ENCODE measurements at places on chromosomes 2 and 18. TPM values are rescaled to one million over a fixed set of nuclear protein-coding genes. Genes with fewer than 3 reads are reported as not detected.
A peak's percentile ranks its signal among the peaks of the same experiment; 100 is the strongest.

DNA sequence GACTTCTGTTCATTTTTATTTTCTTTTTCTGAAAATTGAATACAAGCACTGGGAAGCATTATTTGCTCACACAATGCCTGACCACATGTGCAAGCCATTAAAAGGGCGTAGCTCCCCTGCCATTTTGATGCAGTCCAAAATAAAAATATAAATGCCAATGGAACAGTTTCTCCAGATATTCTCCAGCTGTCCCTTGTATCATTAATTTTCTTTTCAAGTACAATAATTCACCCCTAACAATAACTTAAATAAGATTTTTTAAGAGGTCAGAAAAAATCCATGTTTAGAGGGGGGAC, 168.0 kb downstream of the TMEFF2 start:
- no peak for DNase-seq

- DNase-seq, result no peak
Measured at GRCh38 chr2:20231159-20231558, 6.2 kb upstream of the SDC1 start.

DNA sequence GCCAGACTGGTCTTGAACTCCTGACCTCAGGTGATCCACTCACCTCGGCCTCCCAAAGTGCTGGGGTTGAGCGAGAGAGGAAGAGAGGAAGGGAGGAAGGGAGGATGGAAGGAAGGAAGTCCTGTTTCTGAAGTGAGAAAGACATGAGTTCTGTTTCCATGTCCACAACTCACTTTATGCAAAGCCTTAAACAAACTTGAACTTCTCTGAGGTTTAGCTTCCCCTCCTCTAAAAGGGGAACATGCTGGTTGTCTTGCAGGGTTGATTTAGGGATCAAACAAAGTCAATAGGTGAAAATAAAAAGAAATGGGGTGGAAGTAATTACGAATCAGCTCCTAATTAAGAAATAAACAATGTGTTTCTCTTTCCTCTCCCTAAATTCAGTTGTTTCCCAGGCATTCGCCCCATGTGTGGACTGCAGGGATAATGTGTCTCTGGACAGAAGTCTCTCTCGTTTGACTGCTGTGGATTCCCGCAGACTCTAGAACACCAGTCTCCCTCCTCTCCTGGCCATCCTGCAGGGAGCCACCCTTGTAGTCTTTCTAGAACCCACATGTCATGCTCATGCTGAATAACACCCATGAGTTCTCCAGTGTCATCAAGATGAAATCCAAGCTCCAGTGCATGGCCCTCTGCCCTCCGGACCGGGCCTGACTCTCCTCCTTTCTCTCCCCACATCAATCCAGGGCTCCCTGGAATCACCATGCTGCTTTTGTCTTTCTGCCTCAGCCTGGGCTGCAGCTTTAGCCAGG, 229.3 kb upstream of the TRIB2 start:
- DNase-seq, result no peak

DNA sequence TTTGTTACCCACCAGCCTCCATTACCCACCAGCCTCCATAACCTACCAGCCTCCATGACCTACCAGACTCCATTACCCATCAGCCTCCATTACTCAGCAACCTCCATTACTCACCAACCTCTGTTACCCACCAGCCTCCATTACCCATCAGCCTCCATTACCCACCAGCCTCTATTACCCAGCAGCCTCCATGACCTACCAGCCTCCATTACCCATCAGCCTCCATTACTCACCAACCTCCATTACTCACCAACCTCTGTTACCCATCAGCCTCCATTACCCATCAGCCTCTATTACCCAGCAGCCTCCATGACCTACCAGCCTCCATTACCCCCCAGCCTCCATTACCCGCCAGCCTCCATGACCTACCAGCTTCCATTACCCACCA, 133.3 kb upstream of the HS6ST1 start:
- no peak for DNase-seq

DNA sequence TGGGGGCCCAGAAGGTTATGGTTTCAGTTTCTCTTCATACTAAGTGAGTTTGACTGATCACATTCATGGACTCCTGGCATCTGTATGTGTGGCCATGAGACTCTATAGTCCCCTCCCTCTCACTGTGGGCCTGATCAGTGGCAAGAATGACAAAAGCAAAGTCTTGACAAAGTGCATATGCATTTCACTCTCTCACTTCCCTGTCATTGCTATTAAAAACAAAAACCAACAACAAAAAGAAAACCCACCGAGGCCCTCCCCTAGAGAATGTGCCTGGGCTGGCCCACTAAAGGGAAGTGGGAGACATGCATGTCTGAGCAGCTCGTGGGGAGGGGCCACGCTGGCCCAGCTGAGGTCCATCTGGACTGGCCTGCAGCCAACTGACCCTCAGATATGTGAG, 600.1 kb upstream of the RAB6C start:
- no peak for DNase-seq

GRCh38 chr2:151481744-151482143, 72.0 kb downstream of the RIF1 start:
- DNase-seq, result no peak

DNA sequence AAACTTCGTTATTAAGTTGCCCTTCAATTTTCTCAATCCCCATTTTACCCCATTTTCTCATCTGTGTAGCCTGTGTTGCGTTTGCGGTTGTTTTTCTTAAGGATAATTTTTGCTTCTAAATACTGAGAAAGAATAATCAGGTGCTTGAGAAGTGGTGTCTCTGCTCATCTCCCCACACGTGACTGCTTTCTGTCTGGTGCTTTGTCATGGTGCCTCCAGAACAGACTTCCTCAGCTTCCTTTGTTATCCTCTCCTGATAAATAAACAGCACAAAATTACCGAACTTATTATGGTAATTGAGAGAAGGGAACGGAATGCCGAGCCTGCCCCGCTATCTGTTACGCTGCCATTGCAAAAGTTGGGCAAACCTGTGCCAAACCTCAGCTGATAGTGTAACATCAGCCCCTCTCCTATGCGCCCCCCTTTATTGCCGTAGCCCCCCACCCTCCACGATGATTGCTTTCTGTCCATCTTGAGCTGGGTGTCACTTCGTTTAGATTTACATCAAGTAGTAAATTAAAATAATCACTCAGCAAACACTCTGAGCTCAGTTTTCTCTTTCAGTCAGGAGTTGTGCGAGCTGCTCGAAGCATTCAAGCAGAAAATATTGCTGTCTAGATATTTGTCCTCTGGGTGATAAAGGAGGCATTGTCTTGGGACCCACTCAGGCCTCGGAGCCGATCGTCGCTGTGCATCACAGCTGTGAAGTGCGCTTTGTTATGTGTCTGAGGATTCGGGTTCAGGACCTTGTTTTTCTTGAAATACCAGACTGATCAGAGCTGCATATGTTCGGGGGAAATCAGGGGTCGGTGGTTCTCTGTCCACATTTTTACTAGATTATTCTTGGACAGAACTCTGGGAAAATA, 1008.5 kb upstream of the FANCL start:
- no peak for DNase-seq

- DNase-seq, result no peak
Measured at GRCh38 chr2:144424559-144425240, 95.2 kb downstream of the ZEB2 start.

GRCh38 chr2:26462511-26463243, 15.2 kb downstream of the OTOF start:
- peak; percentile 80 for DNase-seq

DNA sequence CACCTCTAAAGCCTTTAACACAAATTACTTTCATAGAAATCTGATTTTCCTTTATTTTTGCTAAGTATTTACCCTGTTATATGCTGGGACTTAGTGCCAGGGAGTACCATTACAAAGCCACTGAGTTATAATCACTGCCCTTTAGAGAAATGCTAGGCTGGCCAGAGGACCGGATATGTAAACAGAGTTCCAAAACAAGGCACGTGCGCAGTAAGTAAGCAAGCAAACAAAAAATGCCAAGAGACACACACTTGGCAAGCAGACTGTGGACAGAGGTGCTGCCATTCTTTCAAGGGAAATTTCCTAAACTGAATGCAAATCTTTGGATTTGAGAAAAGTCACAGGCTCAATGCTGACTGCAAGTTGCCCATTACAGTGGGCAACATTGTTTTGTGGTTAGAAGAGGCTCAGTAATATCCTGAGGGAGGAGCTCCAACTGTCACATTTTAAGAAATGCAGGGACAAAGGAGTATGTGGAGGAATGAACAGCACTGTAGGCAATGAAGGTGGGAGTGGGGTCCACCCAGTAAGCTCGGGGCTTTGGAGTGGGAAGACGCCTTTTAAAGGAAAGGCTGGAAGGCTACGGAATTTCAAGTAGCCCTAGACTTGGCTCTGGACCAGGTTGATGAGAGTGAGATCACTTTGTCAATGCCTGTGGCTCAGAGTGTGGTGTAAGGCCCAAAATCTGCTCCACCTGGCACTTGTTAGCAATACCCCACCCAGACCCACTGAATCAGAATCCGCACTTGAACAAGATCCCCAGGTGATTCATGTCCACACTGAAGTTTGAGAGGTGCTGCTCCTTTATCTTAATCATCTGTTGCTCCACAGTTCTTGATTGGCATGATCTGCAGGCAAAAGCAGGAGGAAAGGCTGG, 2.1 kb upstream of the PARD6G start:
- no peak for DNase-seq

GRCh38 chr18:39365836-39366485, 1800.4 kb upstream of the CELF4 start:
- DNase-seq, result no peak

- DNase-seq, result no peak
Measured at GRCh38 chr2:237896507-237896892, 37.1 kb downstream of the RAMP1 start.

DNA sequence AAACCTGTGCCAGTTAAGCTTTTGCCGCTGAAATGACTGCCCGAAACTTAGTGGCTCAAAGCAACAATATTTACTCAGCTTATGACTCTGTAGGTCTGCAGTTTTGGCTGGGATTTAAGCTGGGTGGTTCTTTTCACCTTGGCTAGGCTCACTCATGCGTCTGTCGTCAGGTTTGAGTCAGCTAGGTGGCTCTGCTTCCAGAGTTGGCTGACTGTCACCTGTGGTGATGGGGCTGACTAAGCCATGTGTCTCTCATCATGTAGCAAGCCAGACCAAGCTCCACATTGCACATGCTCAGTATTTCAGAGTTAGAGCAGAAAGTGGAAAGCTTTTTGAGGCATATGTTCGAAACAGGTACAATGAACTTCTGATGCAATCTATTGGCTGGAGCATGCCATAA, 354.8 kb downstream of the MEIS1 start:
- DNase-seq, result no peak

- peak; percentile 60 for DNase-seq
Measured at GRCh38 chr2:222864296-222864695, 3.5 kb downstream of the ACSL3 start.

DNA sequence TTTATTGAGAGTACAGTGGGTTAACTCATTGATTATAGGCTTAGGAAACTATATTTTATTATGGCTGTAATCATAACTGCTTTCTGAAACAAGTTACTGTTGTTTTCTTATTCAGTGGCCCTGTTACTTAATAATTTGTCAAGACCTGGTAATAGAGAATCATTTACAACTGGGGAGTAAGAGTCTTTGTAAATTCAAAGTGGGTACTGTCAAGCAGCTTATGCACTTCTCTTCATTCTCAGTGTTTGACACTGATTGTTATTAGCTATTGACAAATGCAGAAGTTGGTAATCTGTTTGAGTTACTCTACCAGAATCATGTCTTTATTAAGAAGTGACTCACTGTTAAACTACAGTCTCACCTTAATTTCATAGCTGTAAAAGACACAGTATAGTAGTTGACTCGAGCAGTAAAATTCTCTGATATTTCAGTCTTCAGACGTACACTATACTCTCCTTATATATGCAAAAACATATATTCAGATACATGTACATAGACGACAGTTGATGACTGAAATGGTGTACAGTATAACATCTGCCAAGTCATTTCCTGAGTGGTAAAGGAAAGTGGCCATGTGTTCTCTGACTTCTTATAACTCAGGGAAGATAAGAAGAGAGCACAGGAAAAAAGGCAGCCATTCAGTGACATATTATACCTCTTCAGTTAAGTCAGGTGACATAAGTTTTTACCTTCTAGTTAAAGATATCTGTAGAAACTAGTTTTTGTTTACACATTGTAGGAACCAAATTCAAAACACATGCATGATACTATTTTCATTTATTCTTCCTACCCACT, 36.0 kb upstream of the TTC27 start:
- DNase-seq, result peak; percentile 70

GRCh38 chr2:235005023-235005422, 53.2 kb downstream of the SH3BP4 start:
- DNase-seq, result no peak

DNA sequence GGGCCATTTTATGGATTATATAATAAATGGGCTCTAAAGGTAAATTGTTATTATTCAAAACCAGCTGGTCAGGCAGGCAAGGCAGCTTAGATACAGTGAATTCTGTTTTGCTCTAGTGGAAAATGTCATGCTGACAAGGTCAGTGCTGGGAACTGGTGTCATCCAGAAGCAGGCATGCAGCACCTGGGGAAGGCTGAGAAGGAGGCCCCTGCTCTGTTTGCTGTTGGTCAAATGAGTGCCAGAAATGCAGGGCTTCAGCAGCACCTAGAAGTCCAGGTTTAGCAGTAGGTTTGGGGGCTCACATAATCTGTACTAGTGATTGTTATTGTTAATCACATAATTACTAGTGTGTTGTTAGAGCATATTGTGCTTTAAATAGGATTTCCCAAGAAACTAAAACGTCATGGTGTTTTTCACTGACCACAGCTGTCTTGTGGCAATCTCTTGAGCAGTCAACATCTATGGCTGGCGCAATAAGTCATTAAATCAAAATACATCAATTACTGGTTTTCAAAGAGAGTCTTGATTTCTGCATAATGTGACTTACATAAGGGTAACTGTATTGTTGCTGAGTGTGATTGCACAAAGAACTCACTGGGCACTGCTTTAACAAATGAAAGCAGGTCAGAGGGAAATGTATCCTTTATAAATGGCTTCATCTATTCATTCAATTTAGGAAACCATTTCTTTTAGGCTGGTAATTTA, 99.1 kb downstream of the MYO3B start:
- DNase-seq, result no peak

GRCh38 chr2:218736531-218736930, 25.9 kb downstream of the TTLL4 start:
- no peak for DNase-seq

DNA sequence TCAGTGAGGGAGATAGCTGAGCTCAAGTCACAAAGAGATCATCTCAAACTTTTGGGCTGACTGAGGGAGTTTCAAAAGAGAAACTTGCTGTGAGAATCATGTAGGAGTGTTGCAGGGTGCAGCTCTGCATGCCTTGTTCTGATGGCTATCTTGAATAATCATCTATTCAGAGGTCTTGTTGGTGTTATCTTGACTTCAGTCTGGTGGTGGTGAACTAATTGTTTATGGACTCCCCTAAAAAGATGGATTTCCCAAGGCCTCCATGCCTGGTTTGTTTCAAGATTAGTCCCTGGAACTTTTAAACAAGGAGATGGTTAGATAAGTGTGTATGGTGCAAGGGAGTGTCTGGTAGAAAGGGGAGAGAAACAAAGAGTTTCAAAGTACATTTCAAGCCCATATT, 29.8 kb downstream of the SLC39A6 start:
- DNase-seq, result no peak

- peak; percentile 83 for DNase-seq
Measured at GRCh38 chr18:58321986-58322385, 278.0 kb downstream of the NEDD4L start.

Gene SLC9A4
- total RNA-seq, result not detected

Gene RMDN2
- 3.1 TPM for total RNA-seq

Gene ANKRD23
- total RNA-seq, result 1.5 TPM

Gene IFT172
- 13.9 TPM for total RNA-seq

Gene REL
- total RNA-seq, result 21.8 TPM

Gene KLHL30
- total RNA-seq, result not detected

Gene CMPK2
- total RNA-seq, result 1.9 TPM

Measured in dermis blood vessel endothelial cell (primary cell).